ENCODE measurements at places on chromosomes 16 and 17.

- no peak for DNase-seq
These were observed 33.7 kb upstream of the METTL16 start for GRCh38 chr17:2545393-2545792.

GRCh38 chr17:17902877-17903276 is 66.1 kb upstream of the SREBF1 start:
- DNase-seq = no peak

GRCh38 chr17:30801671-30802070 is 22.8 kb downstream of the CRLF3 start:
- DNase-seq = no peak

DNA sequence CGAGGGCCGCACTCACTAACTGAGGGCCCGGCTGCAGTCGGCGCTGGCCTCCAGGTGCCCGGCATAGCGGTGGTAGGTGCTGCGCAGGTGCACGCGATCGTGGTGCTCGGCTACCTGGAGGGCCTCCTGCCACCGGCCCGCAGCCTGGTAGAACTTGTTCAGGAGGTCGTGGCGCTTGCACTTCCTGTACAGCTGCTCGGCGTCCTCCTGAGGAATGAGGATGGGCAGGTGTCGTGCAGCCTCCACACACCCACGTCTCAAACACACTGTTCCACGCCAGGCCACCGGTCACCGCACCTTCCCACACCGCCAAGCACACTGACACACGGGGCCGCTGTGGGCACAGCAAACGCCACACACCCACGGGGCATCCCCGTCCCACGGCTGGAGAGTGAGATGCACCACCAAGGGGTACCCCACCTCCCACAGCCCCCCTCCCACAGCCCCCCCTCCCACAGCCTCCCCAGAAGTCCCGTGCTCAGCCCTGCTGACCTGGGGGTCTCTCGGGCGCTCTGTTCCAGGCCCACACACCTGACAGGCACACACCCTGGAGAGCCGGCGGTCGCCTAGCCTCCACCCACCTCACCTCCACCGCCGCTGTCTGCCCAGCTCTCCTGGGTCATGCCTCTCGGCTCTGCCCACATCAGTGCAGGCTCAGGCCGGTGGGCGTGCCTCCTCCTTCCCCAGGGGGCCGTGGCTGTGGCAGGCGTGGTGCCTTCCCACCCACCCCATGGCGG is 7.4 kb upstream of the TMEM204 start:
- DNase-seq = no peak

GRCh38 chr17:13888056-13888609 is 181.2 kb upstream of the COX10 start:
- peak; percentile 2 for DNase-seq

GRCh38 chr16:12449795-12450194 is 353.9 kb downstream of the CPPED1 start:
- DNase-seq = peak; percentile 53

GRCh38 chr16:87203060-87203656 is 114.0 kb downstream of the C16orf95 start:
- peak; percentile 81 for DNase-seq

DNA sequence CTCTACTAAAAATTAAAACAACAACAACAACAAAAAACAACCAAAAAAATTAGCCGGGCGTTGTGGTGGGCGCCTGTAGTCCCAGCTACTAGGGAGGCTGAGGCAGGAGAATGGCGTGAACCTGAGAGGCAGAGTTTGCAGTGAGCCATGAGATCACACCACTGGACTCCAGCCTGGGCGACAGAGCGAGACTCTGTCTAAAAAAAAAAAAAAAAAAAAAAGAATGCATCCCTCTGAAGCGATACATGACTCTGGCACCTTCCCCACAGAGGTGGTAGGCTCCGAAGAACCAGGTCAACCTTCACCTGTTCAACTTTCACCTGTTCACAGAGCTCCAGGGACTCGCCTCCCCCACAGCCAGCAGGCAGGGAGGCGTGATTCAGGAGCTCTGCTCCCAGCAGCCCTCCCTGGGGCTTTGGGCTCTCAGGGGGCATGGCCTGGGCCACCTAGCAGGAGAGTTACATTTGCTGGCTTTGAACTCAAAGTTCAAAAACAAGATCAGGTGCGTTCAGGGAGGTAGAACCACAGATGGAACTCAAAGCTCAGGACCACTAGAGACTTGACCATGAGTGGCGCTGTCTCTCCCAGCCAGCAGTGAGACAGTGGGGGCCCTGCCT is 5.6 kb downstream of the VAC14 start:
- no peak for DNase-seq

GRCh38 chr17:69320210-69320907 is 6.6 kb downstream of the ABCA5 start:
- peak; percentile 44 for DNase-seq

GRCh38 chr17:75114552-75115314 is 5.0 kb downstream of the ARMC7 start:
- DNase-seq = no peak

DNA sequence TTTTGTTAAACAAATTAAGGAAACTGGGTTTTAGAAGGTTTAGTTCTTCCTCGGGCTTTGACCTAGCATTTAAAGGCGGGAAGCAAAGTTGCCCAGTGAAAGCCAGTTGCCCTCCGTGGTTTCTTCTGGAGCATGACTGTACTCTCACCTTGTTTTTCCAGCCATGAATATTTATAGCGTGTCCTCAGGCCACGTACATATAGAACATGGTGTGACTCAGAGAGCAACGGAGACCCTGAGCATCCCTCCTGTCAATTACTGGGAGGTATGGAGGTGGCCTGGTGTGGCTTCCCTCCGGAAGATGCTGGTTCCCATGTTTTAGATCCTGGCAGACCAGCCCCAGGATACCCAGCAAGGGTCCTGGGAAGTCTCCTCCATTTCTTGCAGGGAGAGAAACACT is 48.4 kb downstream of the AKAP1 start:
- DNase-seq = no peak

DNA sequence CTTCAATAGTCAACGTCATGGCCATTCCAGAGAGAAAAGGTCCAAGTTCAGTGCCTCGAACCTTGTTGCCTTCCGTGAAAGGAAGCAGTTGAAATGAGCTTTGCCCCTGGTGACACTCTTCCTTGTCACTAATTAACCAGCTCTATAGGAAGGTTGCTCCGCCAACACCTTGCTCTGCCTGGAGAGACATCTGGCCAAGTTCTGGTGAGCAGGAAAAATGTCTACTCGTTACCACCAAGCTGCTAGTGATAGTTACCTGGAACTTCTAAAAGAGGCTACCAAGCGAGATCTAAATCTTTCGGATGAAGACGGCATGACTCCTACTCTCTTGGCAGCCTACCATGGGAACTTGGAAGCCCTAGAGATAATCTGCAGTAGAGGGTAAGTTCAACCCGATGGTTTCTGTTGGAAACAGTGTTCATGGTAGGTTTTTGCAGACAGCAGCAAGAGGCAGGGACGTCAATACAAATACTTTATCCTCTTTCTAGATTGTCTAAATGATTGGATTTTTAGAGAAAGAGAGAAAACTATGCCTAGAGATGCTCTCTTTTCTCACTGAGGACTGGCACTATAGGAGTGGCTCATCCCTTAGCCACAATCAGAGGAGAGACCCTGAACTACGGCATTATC is at the start of gene ANKS4B:
Gene ANKS4B, plus strand, starts transcription at position 179 of the 630 bp plus-strand sequence. Its CDS starts 39 bp downstream, at position 218.
- no peak for DNase-seq

DNA sequence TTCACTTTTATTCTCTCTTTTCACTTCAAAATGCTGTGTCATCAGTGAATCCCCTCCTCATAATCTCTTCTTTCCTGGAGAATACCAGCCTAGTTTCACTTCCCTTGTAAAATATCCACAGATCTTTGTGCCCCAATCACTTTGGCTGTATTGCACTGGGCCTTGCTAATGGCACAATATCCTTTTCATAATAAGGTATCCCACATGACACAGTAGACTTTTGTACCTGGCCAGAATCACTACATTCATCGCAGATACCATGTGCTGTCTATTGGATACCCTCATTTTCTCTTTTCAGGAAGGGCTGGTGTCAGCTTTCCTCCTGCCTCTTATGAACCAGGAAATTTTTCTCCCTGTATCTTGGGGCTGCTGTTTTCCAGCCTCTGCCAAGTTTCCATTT is 25.7 kb upstream of the TOX3 start:
- no peak for DNase-seq

GRCh38 chr16:28126684-28127620 is 63.4 kb upstream of the GSG1L start:
- DNase-seq = no peak

DNA sequence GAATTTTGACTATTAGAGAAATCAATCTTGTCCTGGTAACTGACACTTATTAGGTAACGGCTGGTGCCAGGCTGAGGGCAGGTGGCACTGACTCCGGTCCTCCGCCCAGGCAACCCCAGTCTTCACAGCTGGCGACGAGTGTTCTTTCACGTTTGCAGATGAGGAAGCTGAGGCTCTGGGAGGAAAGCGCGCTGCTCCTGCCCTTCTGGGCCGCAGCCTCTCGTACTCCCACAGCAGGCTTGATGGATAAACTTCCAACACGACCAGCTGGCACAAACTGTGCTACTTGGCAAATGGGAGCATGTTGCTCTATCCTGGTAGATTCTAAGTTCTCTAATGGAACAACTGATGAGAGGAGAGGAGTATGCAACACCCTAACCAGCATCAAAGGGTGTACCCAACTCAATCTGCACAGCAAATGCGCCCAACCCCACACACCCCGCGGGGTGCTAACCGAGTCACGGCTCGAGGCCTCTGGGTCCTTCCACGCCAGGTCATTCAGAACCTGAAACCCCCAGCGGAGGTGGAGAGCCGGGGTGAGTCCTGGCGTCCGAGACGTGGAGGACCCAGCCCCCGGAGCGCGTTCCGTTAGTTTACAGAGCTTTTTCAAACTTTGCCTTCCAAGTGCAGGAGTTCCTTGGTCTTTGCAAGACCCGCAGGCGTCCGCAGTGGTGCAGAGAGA is 477 bp upstream of the SLC47A1 start:
- no peak for DNase-seq

- no peak for DNase-seq
These were observed 32.8 kb upstream of the METRNL start for GRCh38 chr17:83046448-83047181.

- peak; percentile 71 for DNase-seq
These were observed 1.7 kb downstream of the HS3ST3B1 start for GRCh38 chr17:14302431-14303099.

DNA sequence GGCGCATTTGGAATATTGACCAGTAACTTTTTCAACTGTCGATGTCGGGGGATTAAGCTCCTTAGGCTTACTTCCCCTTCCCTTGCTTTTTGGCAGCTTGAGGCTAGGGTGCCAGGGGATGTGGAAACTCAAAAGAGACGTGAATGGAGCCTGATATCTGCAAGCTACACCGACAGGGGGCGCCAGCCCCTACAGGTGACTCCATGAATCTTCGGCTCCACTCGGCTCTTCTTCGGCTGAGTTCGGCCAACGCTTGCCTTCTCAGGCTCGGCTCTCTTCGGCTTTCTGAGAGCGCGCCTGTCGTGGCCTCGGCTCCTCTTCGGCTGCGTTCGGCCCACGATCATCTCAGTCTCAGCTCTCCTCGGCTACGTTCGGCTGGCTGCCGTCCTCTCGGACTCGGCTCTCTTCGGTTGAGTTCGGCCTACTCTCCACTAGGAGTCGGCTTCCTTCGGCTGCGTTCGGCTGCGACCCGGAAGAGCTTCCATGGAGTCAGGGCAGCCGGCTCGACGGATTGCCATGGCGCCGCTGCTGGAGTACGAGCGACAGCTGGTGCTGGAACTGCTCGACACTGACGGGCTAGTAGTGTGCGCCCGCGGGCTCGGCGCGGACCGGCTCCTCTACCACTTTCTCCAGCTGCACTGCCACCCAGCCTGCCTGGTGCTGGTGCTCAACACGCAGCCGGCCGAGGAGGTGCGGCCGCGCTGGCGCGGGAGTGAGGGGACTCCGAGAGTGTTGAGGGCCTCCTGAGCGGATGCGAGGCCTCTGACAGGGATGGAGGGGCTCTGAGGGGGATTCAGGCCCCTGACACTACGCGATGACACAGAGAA is at the start of gene ERCC4:
Gene ERCC4, plus strand, starts transcription at position 472 of the 827 bp plus-strand sequence. Its CDS starts 12 bp downstream, at position 484.
- DNase-seq = peak; percentile 99

DNA sequence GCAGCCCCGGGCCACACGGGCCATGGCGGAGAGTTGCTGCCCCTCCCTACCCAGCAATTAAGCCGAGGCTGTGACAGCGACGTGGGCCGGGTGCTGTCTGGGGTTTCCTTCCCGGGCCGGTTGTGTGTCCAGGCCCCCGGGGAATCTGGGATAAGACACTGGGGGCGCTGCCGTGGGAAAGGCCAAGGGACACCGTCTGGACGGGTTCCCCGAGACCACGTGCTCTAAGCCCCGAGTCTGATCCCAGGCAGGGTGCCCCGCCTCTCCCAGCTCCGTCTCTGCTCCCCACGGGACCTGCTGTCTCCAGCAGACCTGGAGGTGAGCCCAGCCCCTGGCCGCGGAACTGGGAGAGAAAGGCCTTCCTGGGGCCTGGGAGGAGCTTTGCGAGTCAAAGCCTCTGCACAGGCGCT is 92.2 kb downstream of the IRX3 start:
- peak; percentile 34 for DNase-seq

DNA sequence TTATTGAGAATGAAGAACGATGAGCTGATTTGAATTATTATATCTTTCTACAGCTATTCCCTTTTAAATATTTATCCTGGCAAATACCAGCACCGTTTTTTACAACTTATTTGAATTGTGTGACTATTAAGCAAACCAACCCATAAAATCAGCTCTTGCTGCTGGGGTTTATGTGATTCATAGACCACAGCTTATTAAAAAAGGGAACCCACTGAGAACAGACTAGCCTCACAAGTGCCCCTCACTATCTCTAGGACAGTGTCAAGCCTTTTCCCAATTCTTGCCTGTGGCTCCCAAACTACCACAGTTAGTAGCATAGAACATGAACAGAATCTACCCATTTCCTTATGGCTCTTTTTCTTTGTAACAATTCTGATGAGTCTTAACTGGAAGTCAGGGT is 6.1 kb upstream of the LIG3 start:
- DNase-seq = no peak

GRCh38 chr17:81932333-81932983 is 4.6 kb downstream of the PYCR1 start:
- DNase-seq = no peak

GRCh38 chr17:61448042-61448441 is 4.2 kb upstream of the TBX4 start:
- no peak for DNase-seq

DNA sequence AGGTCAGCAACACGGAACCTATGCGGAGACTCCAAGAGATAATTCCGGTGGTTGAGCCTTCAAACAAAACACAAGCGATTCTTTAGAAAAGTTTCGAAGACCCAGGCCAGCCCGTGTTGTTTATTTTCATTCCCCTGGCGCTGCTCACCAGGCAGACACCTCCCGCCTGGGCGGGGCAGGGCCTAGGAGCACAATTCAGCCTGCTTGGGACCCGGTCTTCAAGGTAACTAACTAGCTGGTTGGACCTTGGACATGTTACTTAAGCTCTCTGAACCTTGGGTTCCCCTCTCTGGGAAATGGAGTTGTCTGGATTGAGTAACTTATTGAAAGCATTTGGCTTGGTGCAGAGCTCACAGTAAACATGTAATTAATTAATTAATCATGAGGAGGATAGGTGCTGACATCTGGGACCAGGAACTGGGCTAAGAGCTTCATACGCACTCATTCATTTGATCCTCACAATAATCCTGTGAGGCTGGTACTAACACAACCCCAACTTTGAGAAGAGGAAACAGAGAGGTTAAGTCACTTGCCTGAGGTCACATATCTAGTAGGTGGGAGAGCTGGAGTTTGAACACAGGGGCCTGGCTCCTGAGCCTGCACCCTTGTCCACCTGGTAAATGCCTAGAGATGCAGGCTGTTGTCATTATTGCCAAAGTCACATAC is 125.3 kb upstream of the SMURF2 start:
- DNase-seq = no peak

GRCh38 chr16:29943846-29944799 is 17.8 kb upstream of the TMEM219 start:
- peak; percentile 99 for DNase-seq
